ENCODE measurements at places on chromosomes 11 and 22.

GRCh38 chr11:44885919-44886789, 64.5 kb downstream of the TP53I11 start:
- no peak for DNase-seq

GRCh38 chr22:22178992-22179391, 65.6 kb upstream of the VPREB1 start:
- no peak for DNase-seq

DNA sequence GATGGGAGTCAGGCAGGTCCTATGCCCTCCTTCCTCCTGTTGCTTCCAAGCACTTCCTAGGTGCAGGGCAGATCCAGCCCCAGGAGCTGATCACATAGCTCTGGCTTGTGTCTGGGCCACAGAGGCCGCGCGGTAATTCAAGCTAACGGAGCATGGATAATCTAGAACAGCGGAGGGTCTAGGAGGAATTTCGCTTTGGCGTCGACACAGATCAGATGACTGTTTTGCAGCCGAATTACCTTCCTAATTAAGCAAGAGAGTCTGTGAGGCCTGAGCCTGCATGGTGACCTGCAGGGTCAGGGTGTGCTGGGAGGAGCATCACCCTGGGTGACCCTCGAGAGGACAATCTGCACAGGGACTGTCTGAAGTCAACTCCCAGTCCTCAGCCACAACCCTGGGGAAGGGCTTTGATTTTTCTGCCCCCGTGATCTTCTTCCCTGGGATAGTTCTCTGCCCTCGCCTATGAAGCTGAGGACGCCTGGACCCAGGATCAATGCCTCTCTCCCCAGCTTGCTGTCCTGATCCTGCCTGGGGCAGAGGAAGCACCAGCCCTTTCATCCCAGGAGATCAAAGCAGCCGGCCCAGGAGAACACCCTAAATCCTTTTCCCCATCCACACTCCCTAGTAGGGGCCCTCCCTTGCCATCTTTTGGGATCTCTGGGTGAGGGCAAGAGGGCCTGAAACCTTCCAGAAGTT, 11.0 kb downstream of the NECTIN1 start:
- DNase-seq = no peak

- DNase-seq = no peak
Observed at GRCh38 chr11:112658431-112658878, 302.8 kb upstream of the NCAM1 start.

DNA sequence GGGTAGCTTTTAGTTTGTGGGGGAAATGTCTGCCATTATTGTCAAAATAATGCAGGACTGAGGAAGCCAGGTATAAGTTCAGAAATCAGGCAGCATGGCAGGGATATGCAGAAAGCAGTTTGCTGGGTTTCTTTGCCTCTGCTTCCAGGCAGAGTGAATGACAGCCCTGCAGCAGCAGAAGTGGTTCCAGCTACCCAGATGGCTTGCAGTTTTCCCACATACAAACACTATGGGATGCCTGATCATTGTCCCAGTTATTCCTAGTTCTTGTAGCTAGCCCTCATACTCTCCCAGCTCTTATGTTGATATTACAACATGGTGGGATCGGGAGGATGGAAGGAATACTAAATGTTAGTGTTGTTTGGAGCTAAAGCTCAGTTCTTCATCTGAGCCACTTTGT, 2.8 kb upstream of the DIXDC1 start:
- no peak for DNase-seq

DNA sequence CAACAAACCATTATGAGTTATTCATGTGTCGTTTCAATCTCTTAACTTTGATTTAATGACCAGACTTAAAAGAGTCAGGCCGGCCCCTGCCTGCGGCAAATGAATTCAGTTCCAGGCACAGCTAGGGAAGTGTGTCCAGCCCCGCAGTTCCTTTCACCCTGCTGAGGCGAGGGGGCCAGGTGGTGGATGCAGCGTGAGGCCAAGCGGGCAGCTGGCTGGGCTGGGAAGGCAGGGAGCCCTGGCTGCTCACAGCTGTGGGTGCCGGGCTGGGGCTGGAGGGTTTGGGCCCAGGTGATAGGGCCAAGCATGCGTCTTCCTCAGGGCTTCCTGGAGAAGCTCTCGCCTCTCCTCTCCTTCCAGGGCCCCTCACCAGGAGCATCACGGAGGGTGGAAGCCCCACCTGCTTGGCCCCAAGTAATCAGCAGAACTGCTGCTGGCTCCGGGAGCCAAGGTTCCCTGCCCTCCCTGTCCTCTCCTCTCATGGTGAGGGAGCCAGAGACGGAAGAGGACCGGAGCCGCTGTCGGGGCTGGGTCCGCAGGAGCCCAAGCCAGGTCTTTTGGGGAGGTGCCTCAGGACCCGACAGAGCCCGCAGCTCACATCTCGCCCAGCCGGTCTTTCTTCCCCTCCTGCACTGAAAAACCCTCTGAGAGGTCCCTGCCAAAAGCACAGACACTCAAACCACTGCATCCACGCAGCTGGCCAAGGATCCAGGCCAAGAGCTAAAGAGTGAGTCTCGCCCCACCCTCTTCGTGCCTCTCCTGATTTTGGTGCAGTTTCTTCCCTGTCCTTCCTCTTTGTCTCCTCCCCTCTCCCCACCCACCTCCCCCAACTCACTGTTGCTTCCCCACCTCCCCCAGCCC, 97.0 kb downstream of the ST3GAL4 start:
- no peak for DNase-seq

- DNase-seq = peak; percentile 76
Observed at GRCh38 chr11:59615120-59615636, 396 bp downstream of the OSBP start.

GRCh38 chr11:129951201-129951865, 51.3 kb downstream of the PRDM10 start:
- no peak for DNase-seq

- DNase-seq = no peak
Observed at GRCh38 chr11:57873196-57873911, 111.8 kb downstream of the CTNND1 start.

GRCh38 chr11:74669211-74670160, 61.7 kb downstream of the CHRDL2 start:
- DNase-seq = no peak

- peak; percentile 21 for DNase-seq
Observed at GRCh38 chr11:128548649-128549255, 38.6 kb downstream of the ETS1 start.

- DNase-seq = no peak
Observed at GRCh38 chr22:38745676-38746460, 9.9 kb downstream of the SUN2 start.

DNA sequence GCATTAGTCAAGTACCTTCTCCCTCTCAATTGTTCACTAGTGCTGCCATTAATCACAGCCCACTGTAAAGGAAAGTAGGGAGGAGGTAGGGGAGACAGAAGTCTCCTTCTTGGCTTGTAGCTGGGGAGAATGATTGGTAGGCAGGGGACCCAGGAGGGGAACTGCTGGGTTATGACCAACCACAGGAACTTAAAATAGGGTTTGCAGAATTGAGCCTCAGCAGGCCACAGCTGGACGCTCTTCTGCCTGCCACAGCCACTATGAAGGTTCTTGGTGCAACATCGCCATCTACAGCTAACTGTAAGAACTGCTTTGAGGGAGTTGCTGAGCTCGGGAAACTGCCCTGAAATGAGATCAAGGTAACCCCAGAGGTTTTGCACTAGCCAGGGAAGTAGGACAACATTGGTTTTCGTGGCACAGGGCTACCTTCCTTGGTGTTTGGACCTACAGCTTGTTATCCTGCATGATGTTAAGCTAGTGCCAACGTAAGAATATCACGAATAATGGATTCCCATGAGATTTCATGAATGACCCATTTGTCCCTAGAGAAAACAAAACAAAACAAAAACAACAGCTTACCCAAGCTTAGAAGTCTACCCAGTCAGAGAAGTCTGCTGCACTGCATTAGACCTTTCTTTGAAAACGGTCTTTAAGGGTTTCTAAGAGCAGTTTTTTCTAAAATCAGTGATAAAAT, 787.1 kb upstream of the API5 start:
- DNase-seq = peak; percentile 3

GRCh38 chr11:128584253-128584652, 3.1 kb downstream of the ETS1 start:
- DNase-seq = no peak

DNA sequence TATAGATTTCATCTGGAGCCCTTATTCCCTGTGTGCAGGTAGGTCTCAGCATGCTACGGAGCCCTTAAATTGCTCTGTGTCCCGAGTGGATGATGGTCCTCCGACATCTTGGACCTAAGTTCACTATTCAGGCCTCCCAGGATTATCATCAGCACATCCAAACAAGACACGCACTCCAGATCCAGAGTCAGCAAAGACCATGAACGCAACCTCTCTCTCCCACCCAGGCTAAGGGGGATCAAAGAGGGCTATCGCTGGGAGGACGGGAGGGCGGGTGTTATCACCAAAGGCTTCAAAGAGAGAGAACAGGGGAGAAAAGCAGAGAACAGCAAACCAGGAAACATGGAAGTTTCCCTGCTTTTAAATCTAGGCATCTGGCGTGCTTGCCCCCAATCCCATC, 659.4 kb downstream of the TBC1D22A start:
- DNase-seq = no peak

GRCh38 chr22:37295213-37295886, 13.0 kb downstream of the CYTH4 start:
- no peak for DNase-seq

- no peak for DNase-seq
Observed at GRCh38 chr11:43693731-43694130, 13.2 kb downstream of the HSD17B12 start.

- no peak for DNase-seq
Observed at GRCh38 chr11:19524171-19524671, 188.4 kb upstream of the NAV2 start.

GRCh38 chr11:38123673-38124072, 1525.6 kb upstream of the RAG2 start:
- no peak for DNase-seq

DNA sequence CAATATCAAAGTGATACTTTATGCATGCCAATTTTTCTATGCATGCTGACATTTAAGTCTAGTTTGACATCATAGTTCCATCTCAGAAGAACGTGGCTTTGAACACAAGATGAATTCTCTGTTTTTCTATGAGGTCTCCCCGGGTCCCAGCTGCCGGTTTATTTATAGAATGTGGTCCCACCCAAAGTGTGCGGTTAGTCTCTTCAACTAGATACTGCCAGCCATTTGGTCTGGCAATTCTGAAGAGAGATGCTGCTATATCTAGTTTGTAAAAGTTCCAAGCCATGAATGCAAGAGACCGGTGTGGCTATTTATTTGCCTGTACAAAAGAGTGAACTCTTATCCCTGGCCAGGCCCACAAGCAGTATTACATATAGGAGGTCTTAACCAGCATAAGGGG, 9.2 kb downstream of the OR5A2 start:
- DNase-seq = no peak

DNA sequence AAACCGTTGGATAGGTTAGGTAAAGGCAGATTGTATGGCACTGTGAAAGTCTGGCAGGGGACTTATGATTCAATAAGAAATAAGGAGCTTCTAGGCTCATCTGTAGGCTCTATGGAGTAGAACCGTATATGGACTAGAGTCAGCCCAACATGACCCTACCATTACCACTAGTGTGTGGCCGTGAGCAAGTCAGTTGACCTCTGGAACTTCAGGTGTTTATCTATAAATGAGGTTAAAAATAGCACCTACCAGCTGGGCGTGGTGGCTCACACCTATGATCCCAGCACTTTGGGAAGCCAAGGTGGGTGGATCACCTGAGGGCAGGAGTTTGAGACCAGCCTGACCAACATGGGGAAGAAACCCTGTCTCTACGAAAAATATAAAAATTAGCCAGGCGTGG, 4.4 kb downstream of the HINFP start:
- DNase-seq = no peak

GRCh38 chr22:36839356-36840073, 21.3 kb upstream of the NCF4 start:
- DNase-seq = no peak

DNA sequence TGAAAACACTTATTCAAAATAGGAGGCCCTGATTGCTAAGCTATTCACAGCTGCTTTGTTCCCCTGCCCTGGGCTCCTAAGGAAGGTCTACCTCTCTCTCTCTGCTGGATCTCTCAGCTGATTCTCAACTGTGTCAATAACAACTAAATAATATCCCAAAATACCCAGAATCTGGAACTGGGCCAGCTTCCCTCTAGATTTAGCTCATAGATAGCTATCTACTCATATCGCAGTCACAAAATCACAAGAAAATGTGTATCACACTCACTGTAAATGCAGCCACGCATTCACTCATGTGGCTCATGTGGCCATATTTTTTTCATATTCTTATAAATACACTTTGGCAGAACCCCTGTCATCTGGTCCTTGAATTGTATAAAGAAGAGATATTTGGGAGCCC, 555.1 kb downstream of the OPCML start:
- DNase-seq = no peak

DNA sequence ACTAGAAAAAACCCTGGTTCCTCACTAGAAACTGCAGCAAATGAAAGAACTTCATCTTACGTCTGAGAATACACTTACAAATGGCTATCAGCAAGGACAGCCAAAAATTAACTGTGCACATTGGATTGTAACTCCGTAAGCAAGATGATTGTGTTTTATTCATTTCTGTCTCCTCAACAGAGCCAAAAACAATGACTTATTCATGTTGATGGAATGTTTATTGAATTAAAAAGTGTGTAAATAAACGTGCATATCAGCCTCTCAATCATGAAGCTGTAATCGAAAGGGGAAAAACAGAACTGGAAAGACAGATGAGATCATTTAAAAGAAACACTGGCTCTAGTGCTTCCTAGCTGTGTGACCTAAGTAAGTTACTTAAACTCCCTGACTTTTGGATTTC, 307.5 kb upstream of the ZC3H12C start:
- DNase-seq = no peak

DNA sequence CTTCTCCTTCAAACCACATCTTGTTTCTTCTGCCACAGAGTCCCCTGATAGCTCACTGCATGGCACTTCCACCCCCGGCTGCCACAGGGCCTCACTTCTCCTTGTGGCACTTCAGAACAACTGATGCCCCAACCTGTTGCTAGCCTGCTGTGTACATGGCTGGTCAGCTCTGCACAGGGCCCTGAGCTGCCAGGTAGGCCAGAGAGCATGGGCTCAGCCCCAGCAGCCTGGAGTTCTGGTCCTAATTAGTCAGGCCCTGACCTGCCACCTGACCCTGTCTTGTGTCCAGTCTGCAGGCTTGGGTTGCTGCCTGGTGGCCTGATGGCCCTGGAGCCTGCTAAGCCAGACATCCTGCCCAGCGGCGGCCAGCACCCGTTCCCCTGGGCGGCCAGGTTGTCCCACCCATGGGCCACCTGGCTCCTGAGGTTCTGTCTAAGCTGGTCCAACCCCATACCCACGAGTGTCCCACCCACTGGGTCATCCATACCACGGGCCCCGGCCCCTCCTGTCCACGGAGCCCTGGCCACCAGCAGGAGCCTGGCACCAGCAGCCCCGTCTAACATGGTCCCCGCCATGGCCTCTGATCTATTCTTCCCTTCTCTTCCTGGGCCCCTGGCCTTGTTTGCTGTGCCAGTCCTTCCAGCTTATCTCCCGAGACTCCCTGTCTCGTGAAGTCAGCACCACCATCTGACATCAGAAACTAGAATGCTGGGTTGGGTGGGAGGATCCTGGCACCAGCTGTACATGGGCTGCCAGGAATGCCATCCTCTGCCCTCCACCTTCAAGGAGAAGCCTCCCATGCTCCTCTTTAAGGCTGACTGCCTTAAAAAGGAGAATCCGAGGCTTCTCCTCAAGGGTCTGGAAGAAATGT, 3.1 kb upstream of the CERK start:
- no peak for DNase-seq
